ENCODE measurements at places on chromosomes 7 and 10.

GRCh38 chr7:2654059-2654458, 22.3 kb downstream of the TTYH3 start:
- no peak for DNase-seq

GRCh38 chr10:48490571-48490940, 114.3 kb downstream of the ARHGAP22 start:
- no peak for DNase-seq

- DNase-seq, result no peak
These were observed 61.5 kb downstream of the TNS3 start for GRCh38 chr7:47520406-47520805.

DNA sequence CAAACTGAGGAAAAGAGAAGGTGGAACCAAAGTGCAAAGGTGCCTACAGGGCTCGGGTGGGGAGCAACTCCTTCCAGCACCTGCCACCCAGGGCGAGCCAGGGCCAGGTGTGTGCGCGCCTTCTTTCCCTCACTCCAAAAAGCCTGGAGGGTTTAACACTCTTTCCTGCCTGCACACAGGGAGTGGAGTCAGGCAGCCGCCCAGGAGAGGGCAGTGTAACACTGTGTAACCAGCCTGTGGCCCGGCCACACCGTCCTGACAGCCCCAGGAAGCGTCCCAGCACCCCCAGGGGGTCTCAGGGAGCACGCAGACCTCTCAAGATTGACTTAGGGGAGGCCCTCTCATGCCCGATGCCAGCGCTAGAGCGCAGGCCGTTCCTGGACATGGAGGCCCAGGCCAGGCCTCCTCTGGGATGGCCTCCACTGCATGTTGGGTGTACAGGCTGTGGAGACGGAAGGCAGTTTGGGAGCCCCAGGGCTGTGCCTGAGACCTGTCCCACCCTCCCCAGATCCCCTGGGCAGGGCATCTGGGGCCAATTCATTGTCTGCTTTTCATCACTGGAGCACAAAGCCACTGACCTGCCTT, 13.4 kb downstream of the BRI3 start:
- DNase-seq, result no peak

GRCh38 chr7:141660259-141660658, 41.7 kb downstream of the DENND11 start:
- no peak for DNase-seq

GRCh38 chr7:84144935-84145334, 49.7 kb downstream of the SEMA3A start:
- no peak for DNase-seq

- DNase-seq, result no peak
These were observed 128.3 kb upstream of the COBL start for GRCh38 chr7:51444936-51445335.

DNA sequence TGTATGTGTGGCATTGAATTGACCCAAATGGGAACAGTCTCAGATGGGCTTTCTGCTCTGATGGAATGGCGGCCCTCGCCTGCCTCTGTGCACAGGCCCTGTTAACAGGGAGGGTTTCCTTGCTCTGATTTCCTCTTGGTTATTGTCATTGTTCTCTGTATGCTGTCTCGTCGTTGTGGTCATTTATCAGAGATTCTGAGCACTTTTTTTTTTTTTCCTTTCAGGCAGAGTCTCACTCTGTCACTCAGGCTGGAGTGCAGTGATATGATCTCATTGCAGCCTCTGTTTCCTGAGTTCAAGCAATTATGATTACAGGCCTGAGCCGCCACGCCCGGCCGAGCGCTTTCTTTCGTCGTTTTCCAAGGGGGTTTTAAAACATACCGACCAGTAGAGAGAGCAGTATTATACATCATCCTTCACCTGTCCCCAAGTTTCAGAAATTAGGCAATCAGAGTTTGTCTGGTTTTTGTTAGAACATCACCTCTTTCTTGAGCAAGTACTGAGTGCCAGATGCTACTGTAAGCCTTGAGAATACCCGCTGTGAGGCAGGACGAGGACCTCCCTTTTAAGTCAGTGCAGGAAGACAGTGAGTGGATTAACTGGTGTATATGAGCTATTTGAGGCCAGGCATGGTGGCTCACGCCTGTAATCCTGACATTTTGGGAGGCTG, 6.5 kb downstream of the CHST12 start:
- no peak for DNase-seq

DNA sequence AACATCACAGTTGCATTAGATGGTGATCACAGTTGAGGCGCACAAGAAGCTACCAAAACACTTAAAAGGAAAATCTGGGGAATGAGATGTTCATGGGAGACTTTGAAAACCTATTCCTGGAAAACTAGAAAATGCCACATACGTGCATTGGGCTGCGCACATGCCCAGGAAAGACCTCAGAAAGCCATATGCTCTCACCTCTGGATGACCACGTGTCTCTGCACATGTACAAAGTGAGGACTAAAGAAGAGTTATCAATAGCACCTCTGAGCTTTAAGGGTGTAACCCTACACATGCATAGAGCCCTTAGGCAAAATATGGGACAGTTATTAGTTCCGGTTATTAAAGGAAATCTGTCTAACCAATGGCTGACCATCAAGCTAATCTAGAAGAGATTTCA, 77.7 kb downstream of the CRPPA start:
- no peak for DNase-seq

DNA sequence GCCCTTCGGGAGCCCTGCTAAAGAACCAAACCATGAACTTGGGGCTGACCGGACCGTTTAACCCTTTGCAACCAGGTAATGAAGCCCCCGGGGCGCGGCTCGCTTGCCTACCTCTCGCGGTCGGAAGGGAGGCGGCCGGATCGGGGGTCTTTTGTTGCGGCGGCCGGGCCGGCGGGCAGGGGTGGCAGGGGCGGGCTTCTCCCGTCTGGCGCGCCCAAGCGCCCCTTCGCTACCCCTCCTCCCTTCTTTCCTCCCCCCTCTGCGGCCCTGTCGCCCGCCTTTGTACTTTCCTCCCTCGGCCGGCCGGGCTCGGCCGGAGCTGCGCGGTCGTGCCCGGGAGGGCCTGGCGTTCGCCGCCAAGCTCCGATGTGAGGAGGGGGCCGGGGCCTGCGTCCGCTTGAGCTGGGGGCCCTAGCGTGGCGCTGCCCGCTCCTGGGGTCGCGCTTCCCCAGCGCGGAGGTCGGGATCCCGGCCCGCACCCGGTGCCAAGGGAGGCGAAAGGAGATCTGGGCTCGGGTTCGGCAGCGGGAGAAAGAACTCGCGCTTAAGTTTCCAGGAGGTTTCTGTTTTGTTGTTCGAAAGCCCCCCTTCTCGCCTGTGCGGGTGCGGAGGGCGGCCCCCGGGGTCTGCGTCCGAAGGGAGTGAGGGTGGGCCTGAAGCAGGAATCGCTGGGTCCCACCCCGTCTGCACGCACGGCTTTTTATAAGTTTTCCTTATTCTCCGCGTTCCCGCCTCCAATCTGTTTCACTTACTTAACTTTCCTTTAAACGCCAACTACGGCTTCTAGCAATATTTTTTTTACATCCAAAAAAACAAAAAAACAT, 436.8 kb upstream of the GALNT17 start:
- DNase-seq, result no peak

DNA sequence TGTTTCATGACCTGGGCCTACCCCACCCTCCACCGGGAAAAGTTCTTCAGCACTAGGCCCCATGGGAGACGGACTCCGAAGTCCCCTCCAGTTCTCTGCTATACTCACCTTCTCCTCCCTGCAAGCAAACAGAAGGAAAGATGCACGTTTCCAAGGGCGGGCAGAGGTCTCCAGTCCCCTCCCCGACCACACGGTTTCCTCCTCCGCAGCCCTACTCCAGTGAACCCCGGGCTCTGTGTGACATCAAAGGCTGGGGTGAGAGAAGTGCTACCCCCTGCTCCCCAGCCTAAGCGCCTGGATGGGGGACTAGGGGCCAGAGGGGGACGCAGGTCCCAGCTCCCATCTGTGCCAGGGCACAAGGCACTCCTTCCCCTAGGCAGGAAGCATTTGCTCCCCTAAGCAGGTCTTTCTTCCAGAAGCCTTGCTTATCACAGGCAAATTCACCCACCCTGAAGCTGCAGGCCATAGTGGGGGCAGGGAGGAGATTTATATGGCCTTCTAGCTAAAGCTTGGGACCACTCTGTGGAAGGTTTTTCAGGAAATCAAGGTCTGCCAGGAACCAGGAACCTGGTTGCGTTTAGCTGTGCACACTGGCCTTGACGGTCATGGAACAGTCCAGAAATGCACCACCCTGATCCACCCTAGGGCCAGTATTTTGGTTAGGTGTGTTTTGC, 52.8 kb downstream of the ASB13 start:
- no peak for DNase-seq

DNA sequence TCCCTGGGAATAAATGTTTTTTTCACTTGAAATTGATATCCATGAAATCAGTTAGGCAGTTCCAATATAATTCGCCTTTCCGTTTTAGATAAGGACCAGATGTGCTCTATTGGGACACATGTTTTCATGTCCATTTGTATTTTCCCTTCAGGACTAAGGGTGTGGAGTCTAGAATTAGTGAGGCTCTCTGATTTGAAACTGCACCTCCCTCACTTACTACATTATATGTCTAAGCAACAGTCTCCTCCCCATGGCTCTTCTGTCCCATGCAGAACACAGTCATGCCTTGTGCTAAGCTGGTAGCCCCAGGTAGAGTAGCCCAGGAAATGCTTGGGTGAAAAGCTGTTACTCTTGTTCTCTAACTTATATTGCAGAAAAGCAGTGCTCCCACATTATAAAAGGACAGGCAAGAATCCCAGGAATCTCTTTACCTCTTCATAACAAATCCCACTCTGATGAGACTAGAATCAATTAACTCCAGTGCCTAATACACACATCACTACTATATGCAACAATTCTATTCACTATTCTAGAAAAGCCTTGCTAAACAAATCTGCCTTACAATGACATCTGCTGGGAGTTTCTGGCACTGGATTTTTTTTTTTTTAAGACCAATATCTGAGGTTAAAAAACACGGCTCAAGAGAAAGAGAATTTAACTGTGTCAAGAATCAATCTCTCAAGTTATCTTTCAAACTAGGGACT, 293.9 kb downstream of the SNX13 start:
- no peak for DNase-seq

DNA sequence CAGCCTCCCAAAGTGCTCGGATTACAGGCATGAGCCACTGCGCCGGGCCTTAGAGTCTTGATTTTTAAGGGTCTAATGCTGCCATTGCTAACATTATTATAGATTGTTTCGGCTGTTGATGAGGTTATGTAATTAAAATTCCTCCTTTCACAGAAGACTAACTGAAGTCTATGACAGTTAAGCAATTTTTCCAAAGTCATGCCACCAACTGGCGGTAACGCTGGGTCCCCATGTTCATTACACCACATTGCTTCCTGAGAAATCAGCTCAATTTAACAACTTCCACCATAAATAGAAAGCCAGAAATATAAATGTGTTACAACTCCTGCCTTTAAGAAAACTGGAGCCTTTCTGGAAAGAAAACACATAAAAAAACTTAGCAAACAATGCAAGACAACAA, 3.5 kb downstream of the ERLIN1 start:
- no peak for DNase-seq
